Activated CD8-positive, alpha-beta memory T cell treated with anti-CD3 and anti-CD28 coated beads for 36 hours (primary cell): ENCODE measurements at places on chromosomes 12 and 14. TPM values are rescaled to one million over a fixed set of nuclear protein-coding genes. Genes with fewer than 3 reads are reported as not detected.

The CIDEB gene
- total RNA-seq = 14.2 TPM

The BCL7A gene
- total RNA-seq = 4.0 TPM

The TAS2R9 gene
- not detected for total RNA-seq

The LRIG3 gene
- not detected for total RNA-seq

The KRT73 gene
- total RNA-seq = not detected

The SCFD1 gene
- total RNA-seq = 56.0 TPM

The GUCY2C gene
- total RNA-seq = not detected

The TBX3 gene
- total RNA-seq = not detected

The DPPA3 gene
- total RNA-seq = not detected

The NRIP2 gene
- not detected for total RNA-seq

The KNTC1 gene
- total RNA-seq = 90.7 TPM

The LTB4R2 gene
- total RNA-seq = 9.3 TPM

The CFAP54 gene
- 0.10 TPM for total RNA-seq

The SYT1 gene
- total RNA-seq = not detected

The PTPRB gene
- not detected for total RNA-seq

The SIX1 gene
- not detected for total RNA-seq

The FAM90A1 gene
- total RNA-seq = 0.13 TPM

The ITGA7 gene
- 3.6 TPM for total RNA-seq

The KRT86 gene
- not detected for total RNA-seq

The C3AR1 gene
- total RNA-seq = 0.80 TPM

The TMEM179 gene
- total RNA-seq = not detected

The EML5 gene
- total RNA-seq = 3.8 TPM

The OR4E2 gene
- not detected for total RNA-seq

The HHIPL1 gene
- total RNA-seq = not detected

The SAMD4A gene
- 4.8 TPM for total RNA-seq

The PLCZ1 gene
- not detected for total RNA-seq

The PLEKHA5 gene
- total RNA-seq = 4.6 TPM

The KRT85 gene
- total RNA-seq = not detected

The LIN7A gene
- total RNA-seq = not detected

The PTPN6 gene
- 436 TPM for total RNA-seq

The ACOT4 gene
- 4.0 TPM for total RNA-seq

The CLEC9A gene
- total RNA-seq = not detected

The TDP1 gene
- total RNA-seq = 99.6 TPM

The LHX5 gene
- not detected for total RNA-seq

The TMPRSS12 gene
- not detected for total RNA-seq

The MUCL1 gene
- total RNA-seq = not detected

The DEPDC4 gene
- 1.5 TPM for total RNA-seq

The MLXIP gene
- 32.5 TPM for total RNA-seq

The E2F7 gene
- total RNA-seq = 7.2 TPM

The RAD51AP1 gene
- 30.0 TPM for total RNA-seq

The KCTD10 gene
- 47.3 TPM for total RNA-seq

The KRT77 gene
- total RNA-seq = not detected

The KCNC2 gene
- total RNA-seq = not detected

The SMOC1 gene
- total RNA-seq = not detected

The EFS gene
- not detected for total RNA-seq

The VSIG10 gene
- 8.0 TPM for total RNA-seq

The CCDC197 gene
- total RNA-seq = not detected

The GZMH gene
- 151 TPM for total RNA-seq

The OR6C65 gene
- not detected for total RNA-seq

The ERG28 gene
- 18.0 TPM for total RNA-seq
